ENCODE measurements at places on chromosomes 5 and 9.

DNA sequence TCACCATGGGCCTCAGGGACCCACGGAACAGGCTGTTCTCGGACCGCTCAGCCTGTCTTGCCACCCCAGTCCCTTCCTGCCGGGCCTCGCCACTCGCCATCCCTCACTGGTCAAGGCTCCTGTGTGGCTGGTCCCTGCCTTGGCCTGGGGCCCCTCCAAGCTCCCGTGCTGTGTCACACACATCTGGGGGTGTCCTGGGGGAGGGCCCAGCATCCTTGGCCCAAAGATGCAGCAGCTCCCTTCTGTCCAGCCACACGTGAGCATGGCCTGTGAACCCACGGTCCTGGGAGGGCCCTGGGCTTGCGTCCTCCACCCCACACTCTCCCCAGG lies 425 bp upstream of the EGFL7 start:
- DNase-seq = no peak
- H3K4me1 ChIP-seq = peaks cover 29% of the 10 kb centered on the region
- no peak overlapping the region for H3K4me3 ChIP-seq
- H3K27ac ChIP-seq = no peak overlapping the region

GRCh38 chr9:495739-496138 lies 281.1 kb downstream of the DOCK8 start:
- H3K4me1 ChIP-seq = no peaks in the 10 kb centered on the region
- H3K27ac ChIP-seq = no peak overlapping the region
- H3K27me3 ChIP-seq = peaks cover 4% of the 10 kb centered on the region
- no peaks in the 10 kb centered on the region for H3K36me3 ChIP-seq
- no peak overlapping the region for H3K4me3 ChIP-seq

- no peak overlapping the region for H3K4me3 ChIP-seq
- peaks cover 10% of the 10 kb centered on the region for H3K27me3 ChIP-seq
- H3K4me1 ChIP-seq = peaks cover 3% of the 10 kb centered on the region
- DNase-seq = no peak
- H3K36me3 ChIP-seq = no peaks in the 10 kb centered on the region
- no peak overlapping the region for H3K27ac ChIP-seq
Observed at GRCh38 chr5:6584101-6584645, 48.7 kb downstream of the NSUN2 start.

DNA sequence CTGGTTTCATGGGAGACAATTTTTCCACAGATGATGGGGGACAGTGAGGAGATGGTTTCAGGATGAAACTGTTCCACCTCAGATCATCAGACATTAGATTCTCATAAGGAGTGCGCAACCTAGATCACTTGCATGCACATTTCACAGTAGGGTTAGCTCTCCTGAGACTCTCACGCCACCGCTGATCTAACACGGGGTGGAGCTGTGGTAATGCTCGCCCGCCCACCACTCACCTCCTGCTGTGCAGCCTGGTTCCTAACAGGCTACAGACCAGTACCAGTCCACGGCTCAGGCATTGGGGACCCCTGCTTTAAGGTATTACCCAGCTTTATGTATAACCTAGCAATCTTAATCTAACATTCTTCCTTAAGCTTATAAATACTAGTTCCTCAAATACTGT lies 35.6 kb downstream of the TTC39B start:
- peak; percentile 35 for DNase-seq
- peaks cover 11% of the 10 kb centered on the region for H3K4me1 ChIP-seq
- H3K4me3 ChIP-seq = no peak overlapping the region
- no peaks in the 10 kb centered on the region for H3K36me3 ChIP-seq

DNA sequence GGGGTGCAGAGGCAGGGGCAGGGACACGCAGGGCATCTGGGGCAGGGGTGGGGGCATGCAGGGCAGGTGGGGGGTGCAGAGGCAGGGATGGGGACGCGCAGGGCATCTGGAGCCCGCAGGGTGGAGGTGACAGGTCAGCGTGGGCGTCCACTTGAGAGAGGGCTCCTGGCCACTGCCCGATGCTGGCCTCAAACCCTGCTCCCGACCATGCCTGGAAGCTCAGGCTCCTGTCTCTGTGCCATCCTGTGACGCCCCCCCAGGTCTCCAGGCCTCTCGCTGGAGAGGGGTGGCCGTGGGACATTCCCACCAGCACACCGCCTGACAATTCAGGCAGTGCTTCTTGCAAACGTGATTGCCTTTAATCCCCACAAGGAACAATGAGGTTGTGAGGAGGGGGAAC lies 33.0 kb downstream of the ZDHHC11B start:
- DNase-seq = no peak
- H3K4me3 ChIP-seq = no peak overlapping the region

DNA sequence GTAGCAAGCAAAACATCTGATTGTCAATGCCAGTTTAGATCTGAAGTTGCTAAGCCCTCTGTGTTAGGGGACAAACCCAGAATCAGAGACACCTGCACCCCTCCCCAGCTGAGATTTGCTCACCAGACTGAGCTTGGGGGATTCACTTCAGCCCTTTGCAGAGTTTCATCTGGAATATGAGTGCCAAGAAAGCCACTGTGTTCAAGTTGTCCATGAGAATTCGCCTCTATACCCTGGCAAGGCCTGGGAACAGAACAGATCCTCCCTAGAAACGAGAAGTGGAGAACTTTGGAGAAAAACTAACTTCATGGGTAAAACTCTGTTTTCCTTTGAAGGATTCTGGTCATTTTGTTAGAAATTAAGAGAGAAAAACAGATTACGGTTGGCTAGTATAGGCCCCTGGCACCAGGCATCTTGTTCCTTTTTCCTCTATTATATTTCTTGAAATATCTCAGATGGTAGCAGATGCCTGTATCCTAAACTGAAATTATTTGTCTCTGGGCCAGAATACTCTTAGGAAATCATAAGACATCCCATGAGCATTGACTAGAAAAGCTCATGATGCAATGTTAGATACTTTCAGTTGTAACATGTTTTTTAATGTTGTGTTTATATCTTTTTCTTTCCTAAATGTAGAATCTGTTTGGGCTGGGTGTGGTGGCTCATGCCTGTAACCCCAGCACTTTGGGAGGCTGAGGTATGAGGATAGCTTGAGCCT lies 64.4 kb downstream of the SNX18 start:
- no peak overlapping the region for H3K4me3 ChIP-seq
- peaks cover 5% of the 10 kb centered on the region for H3K4me1 ChIP-seq
- H3K27ac ChIP-seq = no peak overlapping the region
- H3K27me3 ChIP-seq = no peaks in the 10 kb centered on the region
- H3K36me3 ChIP-seq = no peaks in the 10 kb centered on the region

DNA sequence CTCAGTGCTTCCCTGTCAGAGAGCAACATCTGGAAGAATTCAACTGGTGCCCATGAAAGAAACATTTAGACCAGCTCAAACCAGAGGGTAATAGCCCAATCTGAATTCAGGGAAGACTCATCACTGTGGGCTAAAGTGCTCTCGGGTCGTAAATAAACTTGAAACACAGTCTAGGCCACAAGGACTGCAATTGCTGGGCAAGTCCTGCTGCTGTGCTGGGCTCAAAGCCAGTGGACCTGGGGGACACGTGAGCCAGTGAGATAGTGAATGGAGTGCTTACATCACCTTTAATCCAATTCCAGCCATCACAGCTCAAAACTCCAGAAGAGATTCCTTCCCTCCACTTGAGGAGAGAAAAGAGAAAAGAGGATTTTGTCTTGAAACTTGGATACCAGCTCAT lies 78.1 kb upstream of the DAP start:
- DNase-seq = no peak
- no peak overlapping the region for H3K27ac ChIP-seq
- no peaks in the 10 kb centered on the region for H3K4me1 ChIP-seq
- no peaks in the 10 kb centered on the region for H3K27me3 ChIP-seq
- no peak overlapping the region for H3K4me3 ChIP-seq

GRCh38 chr5:171989946-171990712 lies 16.3 kb downstream of the FBXW11 start:
- peaks cover 17% of the 10 kb centered on the region for H3K4me1 ChIP-seq
- no peak overlapping the region for H3K4me3 ChIP-seq
- DNase-seq = no peak
- H3K27ac ChIP-seq = no peak overlapping the region
- H3K27me3 ChIP-seq = no peaks in the 10 kb centered on the region

- no peaks in the 10 kb centered on the region for H3K27me3 ChIP-seq
- no peaks in the 10 kb centered on the region for H3K4me1 ChIP-seq
- H3K36me3 ChIP-seq = no peaks in the 10 kb centered on the region
- H3K4me3 ChIP-seq = no peak overlapping the region
- no peak for DNase-seq
- H3K27ac ChIP-seq = no peak overlapping the region
Observed at GRCh38 chr9:15353892-15354291, 46.9 kb upstream of the TTC39B start.

DNA sequence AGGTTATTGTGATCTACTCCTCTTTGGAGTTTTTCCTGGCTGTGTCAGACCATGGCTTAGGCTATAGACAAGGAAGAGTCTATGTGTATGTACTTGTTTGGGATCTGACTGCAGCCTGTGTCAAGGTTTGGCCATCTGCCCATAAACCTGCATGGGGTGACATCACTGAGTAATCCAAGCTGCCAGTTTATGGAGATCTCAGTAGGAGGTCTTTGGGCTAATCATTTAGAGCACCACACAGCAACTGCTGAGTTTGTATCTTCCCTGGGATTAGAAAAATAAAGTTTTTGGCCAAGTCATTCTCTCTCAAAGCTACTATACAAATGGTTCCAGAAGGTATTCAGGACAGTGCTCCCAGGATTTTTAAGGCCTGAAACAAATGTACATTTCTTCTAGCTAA lies 65.5 kb upstream of the HSPB3 start:
- H3K36me3 ChIP-seq = no peaks in the 10 kb centered on the region
- peaks cover under 1% of the 10 kb centered on the region for H3K27me3 ChIP-seq
- DNase-seq = no peak
- H3K4me3 ChIP-seq = no peak overlapping the region
- no peak overlapping the region for H3K27ac ChIP-seq

GRCh38 chr9:124251605-124252378 lies 6.0 kb upstream of the NEK6 start:
- no peaks in the 10 kb centered on the region for H3K27me3 ChIP-seq
- no peak overlapping the region for H3K27ac ChIP-seq
- H3K4me3 ChIP-seq = no peak overlapping the region
- peaks cover 4% of the 10 kb centered on the region for H3K4me1 ChIP-seq
- H3K36me3 ChIP-seq = no peaks in the 10 kb centered on the region
- no peak for DNase-seq

DNA sequence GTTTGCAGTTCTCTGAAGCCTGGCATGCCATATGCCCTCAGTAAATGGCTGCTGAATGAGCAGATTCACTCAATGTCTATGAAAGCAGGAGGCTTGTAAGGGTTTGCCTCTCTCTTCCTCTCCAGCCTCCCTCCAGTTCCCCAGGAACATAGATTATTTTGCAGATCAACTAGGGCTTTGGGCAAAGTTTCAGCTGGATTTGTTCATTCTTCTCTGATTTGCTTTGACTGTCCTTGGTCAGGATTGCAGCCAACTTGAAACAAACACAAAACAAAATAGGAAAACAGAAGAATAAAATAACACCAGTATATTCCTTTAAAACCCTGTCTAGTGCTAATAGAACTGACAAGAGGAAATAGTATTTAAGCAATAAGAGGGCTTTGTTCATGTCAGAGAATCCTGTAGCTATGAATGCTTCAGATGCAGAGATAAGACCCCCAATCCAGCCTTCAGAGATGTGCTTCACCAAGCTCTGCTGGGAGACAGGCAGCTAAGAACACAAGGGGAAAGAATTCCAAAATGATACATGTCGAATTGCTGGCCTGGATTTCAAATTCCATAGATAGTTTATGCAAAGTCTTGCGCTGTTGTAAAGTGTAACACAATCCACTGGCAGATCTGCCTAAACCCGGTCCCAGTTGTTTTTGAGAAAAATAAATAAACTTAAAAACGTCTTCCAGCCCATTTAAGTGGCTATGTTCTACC lies 174.3 kb downstream of the PAPPA start:
- H3K36me3 ChIP-seq = no peaks in the 10 kb centered on the region
- DNase-seq = no peak
- H3K27me3 ChIP-seq = no peaks in the 10 kb centered on the region
- H3K4me1 ChIP-seq = no peaks in the 10 kb centered on the region
- H3K4me3 ChIP-seq = no peak overlapping the region

- no peak overlapping the region for H3K4me3 ChIP-seq
- H3K27me3 ChIP-seq = no peaks in the 10 kb centered on the region
- no peaks in the 10 kb centered on the region for H3K36me3 ChIP-seq
- no peak overlapping the region for H3K27ac ChIP-seq
Observed at GRCh38 chr9:13083366-13083765, 196.1 kb downstream of the MPDZ start.

- no peaks in the 10 kb centered on the region for H3K4me1 ChIP-seq
- no peak overlapping the region for H3K27ac ChIP-seq
- H3K27me3 ChIP-seq = no peaks in the 10 kb centered on the region
- no peak for DNase-seq
- no peaks in the 10 kb centered on the region for H3K36me3 ChIP-seq
Observed at GRCh38 chr5:8408258-8408657, 539.3 kb downstream of the MTRR start.

DNA sequence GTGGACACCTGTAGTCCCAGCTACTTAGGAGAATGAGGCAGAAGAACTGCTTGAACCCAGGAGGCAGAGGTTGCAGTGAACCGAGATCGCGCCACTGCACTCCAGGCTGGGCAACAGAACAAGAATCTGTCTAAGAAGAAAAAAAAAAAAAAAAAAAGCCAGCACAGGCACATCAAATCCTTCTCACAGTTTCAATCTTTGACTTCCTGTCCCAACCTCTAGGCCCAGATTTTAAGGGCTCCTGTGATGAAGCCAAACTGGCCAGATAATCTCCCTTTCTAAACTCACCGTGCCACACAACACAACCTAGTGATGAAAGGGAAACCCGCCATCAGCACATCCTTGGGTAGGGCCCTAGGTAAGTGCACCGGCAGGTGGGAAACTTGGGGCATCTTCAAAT lies 58.1 kb downstream of the ROR2 start:
- no peaks in the 10 kb centered on the region for H3K36me3 ChIP-seq
- H3K4me1 ChIP-seq = no peaks in the 10 kb centered on the region
- no peak overlapping the region for H3K4me3 ChIP-seq
- H3K27ac ChIP-seq = no peak overlapping the region
- no peak for DNase-seq
